ENCODE measurements at places on chromosomes 12 and 14.

DNA sequence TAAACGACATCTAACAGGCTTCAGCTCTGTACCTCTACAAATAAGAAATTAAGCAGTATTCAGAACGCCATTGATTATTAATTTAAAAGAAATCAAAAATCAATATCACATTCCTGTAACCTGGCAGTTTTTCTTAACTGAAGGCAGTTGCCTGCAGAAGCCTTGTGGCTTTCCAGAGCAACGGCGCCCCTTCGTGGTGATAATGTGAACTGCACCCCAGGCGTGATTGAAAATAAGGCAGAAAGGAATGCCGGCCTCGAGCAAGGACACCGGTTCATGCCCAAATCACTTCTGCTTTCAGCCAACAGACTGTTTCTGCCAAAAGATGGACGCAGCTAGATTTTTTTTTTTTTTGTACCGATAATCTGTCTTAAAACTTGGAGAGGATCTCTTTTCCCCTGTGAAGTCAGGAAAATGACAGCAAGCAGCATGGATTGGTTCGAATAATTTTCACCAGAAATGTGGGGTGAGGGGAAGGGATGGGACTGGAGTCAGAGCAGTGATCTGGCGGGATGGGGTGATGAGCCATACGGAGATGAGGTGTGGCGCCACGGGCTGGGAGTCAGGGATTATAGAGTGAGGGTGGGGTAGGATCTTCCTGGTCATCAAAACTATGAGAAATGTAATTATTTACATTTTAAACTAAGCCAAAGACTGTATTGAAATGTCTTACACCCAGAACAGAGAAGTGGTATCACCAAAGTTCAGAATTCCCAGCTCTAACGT, 473.0 kb downstream of the DPF3 start:
- DNase-seq, result peak; percentile 38

- no peak for DNase-seq
These were observed 58.0 kb downstream of the ARL6IP4 start for GRCh38 chr12:123038486-123038885.

GRCh38 chr12:51323966-51324895, at the start of gene BIN2:
Gene BIN2 (minus strand): TSS chr12:51324174. CDS start chr12:51324102, 72 bp downstream.
- DNase-seq, result peak; percentile 74

DNA sequence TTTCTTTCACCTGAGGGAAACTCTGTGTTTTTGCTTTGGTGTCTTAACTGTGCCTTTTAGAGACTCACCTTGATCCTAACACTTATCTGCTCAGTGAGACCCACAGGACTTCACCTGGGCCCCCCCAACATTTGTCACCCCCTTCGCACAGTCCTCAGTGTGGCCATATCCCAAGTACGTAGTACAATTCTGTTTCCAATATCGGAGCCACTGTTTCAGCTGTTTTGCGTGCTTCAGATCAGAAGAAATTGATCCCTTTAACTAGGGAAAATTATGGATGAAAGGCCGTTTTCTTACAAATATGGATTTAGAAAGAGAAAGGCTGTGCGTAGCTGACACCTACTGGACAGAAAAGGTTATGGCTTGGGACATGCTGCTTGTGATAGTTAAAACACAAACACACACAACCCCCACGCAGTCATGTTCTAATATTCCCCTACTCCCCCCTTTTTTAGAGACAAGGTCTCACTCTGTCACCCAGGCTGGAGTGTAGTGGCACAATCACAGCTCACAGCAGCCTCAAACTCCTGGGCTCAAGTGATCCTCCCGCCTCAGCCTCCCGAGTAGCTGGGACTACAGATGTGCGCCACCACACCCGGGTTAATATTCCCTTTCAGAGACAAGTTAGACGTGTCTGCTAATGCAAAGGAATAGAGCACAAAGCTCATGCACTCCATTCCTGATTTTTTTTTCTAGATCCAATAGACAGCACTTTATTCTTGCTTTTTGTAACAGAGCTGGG, 3.6 kb upstream of the SLC7A8 start:
- DNase-seq, result no peak

- DNase-seq, result no peak
These were observed 52.7 kb downstream of the FBXO34 start for GRCh38 chr14:55323910-55324309.

DNA sequence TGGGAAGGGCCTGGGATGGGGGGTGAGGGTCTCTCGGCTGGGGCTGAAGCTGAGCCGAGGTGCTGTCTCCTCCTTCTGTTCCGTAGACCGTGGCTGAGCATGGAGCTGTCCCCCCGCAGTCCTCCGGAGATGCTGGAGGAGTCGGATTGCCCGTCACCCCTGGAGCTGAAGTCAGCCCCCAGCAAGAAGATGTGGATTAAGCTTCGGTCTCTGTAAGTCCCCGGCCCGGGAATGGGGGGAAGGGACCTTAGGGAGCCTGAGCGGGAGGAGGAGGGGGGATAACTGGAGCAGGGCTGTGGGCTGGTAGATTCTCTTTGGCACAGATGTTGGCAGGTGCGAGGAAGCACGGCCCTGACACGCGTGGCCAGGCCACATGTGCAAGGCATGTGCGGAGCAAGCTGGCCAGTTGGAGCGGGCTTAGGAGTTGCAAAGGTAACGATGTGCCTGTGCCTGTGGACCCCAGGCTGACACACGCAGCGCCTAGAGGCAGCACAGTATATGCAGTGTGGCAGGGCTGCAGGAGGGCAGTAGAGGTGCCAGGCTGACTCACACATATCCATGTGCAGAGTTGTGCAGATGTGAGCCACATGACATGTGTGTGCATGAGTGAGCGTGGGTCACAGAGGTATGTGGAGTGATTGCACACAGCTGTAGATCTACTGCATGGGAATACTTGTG, 512 bp downstream of the PDE1B start:
- DNase-seq, result no peak

DNA sequence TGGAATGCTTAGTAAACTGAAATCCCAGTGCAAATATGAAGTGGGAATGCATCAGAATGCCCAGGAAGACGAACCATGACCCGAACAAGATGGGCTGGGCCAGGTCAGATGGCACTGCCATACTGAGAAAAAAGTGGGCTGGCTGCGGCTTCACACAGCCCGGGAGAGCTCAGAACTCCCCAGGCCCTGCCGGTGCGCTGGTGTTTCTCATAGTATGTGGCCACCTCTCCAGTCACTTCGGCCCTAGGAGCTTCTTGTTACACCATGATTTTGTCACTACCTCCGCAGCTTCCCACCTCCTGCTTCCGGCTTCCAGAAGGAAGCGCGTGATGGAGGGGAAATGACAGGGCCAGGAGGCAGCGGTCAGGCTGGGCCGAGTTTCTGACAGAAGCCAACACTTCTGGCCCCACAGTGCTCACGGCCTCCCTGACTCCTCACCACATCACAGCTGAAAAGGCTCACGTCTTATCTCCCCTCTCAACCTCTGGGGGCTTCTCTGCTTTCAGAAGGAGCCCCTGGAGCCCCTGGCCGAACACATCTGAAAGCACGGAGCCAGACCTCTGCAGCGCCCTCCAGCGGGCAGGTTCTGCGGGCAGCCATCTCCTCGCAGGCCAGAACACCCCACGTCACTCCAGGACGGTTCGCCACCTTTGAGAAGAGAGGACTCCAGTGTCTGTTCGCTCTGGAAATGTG, 30.7 kb downstream of the DAD1 start:
- DNase-seq, result peak; percentile 55

- DNase-seq, result no peak
These were observed 7.4 kb downstream of the PARP2 start for GRCh38 chr14:20350860-20351259.

GRCh38 chr12:116520801-116521471, 38.2 kb upstream of the MAP1LC3B2 start:
- DNase-seq, result no peak

GRCh38 chr12:78672033-78672432, 192.5 kb upstream of the SYT1 start:
- no peak for DNase-seq

- DNase-seq, result no peak
These were observed 575 bp upstream of the FMNL3 start for GRCh38 chr12:49707812-49708147.

DNA sequence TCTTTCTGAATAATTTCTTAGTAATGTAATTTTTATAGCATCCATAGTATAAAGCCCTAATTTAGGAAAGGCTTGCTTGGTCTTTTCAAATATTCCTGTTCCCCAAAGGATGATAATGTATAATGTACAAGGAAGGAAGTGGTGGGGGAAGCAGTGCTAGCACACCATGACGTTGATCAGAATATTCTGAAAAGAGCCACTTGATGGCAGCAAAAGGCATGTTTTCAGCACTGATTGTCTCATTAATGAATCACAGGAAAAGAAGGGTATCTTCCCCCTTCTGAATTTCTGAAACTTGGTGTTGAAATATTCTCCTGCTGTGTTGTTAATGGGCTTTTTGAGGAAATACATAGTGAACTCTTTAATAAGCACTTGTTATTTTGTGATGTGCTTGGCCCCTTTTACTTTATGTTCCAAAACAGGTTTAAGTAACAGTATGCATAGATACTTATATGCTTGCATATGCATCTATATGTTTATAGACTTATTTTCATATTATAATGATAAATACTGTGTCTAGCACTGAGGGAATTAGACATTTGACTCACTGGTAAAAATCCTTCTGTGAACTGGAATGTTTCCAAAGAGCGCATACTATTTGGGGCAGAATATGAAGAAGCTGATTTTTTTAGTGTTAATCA, 122.0 kb downstream of the TMEM117 start:
- DNase-seq, result no peak

DNA sequence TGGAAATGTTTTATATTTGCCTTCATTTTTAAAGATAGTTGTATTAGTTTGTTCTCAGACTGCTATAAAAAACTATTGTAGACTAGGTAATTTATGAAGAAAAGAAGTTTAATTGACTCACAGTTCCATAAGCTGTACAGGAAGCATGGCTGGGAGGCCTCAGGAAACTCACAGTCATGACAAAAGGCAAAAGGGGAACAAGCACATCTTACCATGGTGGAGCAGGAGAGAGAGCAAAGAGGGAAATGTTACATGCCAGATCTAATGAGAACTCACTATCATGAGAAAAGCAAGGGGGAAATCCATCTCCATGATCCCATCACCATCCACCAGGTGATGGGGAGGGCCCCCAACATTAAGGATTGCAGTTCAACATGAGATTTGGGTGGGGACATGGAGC, 35.5 kb upstream of the UNC79 start:
- DNase-seq, result no peak

GRCh38 chr12:22866406-22866805, 241.4 kb downstream of the ETNK1 start:
- DNase-seq, result no peak

GRCh38 chr14:101361451-101362433, 199.6 kb upstream of the DIO3 start:
- DNase-seq, result no peak

DNA sequence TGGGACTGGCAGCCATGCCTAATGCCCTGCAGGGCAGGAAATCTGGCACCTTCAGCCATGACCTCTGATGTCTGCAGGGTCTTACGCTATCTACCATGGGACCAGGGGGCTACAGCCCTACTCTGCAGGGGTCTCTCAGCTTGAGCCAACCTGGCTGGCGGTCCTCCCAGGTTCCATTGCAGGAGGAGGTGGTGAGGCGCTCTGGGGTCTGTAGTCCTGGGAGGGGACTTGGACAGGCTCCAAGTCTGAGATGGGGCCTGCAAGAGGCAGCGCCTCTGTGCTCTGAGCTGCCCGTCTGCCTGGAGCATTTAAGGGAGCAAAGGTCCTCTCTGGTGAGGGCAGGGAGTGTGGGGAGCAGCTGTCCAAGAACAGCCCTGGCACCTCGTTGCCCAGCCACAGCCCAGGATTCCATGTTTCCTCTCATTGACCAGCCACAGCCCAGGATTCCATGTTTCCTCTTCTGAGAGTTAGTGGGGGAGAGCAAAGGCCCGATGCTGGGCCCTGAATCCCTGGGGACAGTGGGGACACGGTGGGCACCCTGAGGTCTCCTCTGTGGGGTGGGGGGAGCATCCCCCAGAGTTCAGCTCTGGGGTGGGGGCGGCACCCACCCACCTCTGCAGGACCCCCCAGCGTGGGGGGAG, 655 bp downstream of the PLD4 start:
- DNase-seq, result no peak

DNA sequence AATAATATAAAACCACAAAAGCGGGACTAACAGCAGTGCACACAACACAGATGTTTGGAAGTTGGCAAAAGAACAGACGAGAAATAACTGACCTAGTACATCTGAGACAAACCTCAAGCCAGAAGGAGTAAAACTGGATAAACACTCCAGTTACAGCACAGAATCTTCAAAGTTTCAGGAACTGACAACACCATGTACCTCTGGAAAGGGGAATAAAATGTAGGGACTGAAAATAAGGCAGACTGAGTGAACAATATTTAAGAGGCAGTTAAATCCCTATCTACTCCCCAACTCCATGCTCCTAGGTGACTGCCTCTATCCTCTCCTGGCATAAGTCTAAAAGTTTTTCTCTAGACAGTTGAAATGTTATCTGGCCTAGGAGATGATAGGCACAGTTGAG, 57.9 kb downstream of the ZFYVE21 start:
- DNase-seq, result no peak

- no peak for DNase-seq
These were observed 563 bp downstream of the DCP1B start for GRCh38 chr12:2003676-2004112.

DNA sequence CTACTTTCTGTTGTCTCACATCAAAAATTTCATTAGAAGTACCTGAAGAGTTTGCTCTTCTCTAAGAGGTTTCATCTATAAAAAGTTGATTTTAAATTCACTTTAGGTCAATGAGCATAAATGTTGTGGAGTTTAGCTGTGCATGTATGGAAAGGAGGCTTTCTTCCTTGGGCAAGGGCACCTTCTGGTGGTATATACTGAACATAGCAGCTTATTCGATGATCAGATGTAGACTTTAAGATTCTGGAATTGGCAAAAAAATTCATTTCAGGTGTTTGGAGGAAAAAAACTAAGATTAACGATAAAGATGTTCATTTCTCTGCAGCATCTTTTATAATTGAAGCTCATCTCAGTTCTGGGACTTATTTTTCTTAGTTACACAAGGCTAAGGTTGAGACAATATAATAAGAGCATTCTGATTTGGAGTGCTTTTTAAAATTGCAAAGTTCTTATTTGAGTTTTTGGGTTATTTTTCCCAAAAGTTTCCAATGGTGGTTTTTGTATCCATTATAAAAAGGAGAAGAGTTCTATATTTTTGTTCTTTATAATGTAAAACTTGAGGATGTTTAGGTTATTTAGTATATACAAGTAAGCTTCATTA, 46.8 kb downstream of the TMEM117 start:
- peak; percentile 45 for DNase-seq

DNA sequence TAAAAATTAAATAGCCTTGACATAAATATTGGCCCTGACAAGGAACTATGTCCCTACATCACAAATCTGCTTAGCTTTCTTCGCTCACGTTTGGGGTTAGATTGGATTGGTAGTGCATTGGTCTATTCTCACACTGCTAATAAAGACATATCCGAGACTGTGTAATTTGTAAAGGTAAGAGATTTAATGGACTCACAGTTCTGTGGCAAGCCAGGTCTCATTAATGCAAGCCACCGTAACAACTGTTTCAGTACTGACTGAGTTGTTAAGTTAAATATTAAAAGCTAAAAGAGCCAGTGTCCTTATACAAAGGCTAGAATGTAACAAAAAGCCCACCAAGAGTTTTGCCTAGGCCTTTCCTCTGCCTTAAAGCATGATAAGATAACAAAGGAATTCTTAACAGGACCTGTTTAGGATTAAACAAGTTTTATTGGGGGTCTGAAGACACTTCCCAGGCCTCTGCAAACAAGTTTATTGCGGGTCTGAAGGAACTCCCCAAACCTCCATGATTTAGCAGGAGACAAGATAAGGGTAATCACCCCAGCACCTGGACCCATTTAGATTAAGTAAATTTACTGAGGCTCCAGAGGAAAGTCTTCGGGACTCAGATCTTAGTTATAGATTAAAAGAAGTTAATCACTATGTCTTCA, 88.2 kb upstream of the PTGDR start:
- no peak for DNase-seq

- DNase-seq, result no peak
These were observed 48.4 kb downstream of the ATL1 start for GRCh38 chr14:50608302-50608851.

- no peak for DNase-seq
These were observed 29.6 kb downstream of the NR1H4 start for GRCh38 chr12:100503228-100503628.
